ENCODE measurements at places on chromosomes 1 and 21. TPM values are rescaled to one million over a fixed set of nuclear protein-coding genes. Genes with fewer than 3 reads are reported as not detected.

Gene RPE65
- not detected for total RNA-seq

Gene ATP6V1G3
- total RNA-seq = not detected

Gene SLAMF1
- total RNA-seq = 2.5 TPM

Gene PARK7
- total RNA-seq = 227 TPM

Gene MXRA8
- total RNA-seq = 129 TPM

Gene WNT9A
- 8.5 TPM for total RNA-seq

Gene AKR1A1
- total RNA-seq = 183 TPM

Gene ARMH1
- total RNA-seq = 4.0 TPM

Gene GSTM5
- 8.4 TPM for total RNA-seq

Gene LENEP
- 0.52 TPM for total RNA-seq

Gene VSIG8
- total RNA-seq = not detected

Gene FAM151A
- total RNA-seq = not detected

Gene SLAMF8
- 15.2 TPM for total RNA-seq

Gene CFHR5
- total RNA-seq = not detected

Gene DLGAP3
- 0.42 TPM for total RNA-seq

Gene CR1L
- total RNA-seq = 0.70 TPM

Gene PGLYRP3
- total RNA-seq = not detected

Gene TMPRSS15
- total RNA-seq = not detected

Gene MYBPH
- 1.3 TPM for total RNA-seq

Gene OR6N1
- 0.26 TPM for total RNA-seq

Gene OR6K3
- total RNA-seq = 0.21 TPM

Gene BMP8B
- 2.8 TPM for total RNA-seq

Gene B3GALT6
- 12.6 TPM for total RNA-seq

Gene TMEM53
- total RNA-seq = 18.8 TPM

Gene S100A8
- total RNA-seq = 1,365 TPM

Gene C1orf56
- 6.1 TPM for total RNA-seq

Gene TMEM125
- 202 TPM for total RNA-seq

Gene AIM2
- total RNA-seq = 3.6 TPM

Gene SLAMF9
- not detected for total RNA-seq

Gene TAS1R3
- 0.20 TPM for total RNA-seq

All from left lung (tissue), 14 donors.